Right forelimb (tissue), 1 donor: ENCODE measurements at places on chromosomes 13 and 19.
A peak's percentile ranks its signal among the peaks of the same experiment; 100 is the strongest.

GRCh38 chr13:94617389-94618000, 15.8 kb downstream of the GPR180 start:
- no peak for DNase-seq

GRCh38 chr19:38233740-38234251, 9.8 kb upstream of the DPF1 start:
- DNase-seq, result peak; percentile 84

DNA sequence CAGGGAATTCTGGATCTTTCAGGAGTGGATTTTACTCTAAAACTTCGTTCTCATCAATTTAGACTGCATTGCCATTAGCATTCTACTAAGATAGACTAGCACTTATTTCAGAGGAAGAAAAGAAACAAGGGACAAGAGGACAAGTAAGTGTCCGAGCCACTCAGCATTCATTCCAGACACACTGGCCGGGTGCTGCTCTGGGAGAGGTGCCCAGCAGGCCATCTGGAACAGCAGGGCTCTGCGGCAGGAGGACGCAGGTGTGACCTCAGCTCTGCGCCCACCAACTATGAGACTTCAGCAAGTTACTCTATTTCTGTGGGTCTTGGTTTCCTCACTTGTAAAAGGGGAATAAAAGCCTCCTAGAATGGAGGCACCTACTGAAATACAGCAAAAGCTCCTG, 4.2 kb downstream of the EPS15L1 start:
- DNase-seq, result no peak

DNA sequence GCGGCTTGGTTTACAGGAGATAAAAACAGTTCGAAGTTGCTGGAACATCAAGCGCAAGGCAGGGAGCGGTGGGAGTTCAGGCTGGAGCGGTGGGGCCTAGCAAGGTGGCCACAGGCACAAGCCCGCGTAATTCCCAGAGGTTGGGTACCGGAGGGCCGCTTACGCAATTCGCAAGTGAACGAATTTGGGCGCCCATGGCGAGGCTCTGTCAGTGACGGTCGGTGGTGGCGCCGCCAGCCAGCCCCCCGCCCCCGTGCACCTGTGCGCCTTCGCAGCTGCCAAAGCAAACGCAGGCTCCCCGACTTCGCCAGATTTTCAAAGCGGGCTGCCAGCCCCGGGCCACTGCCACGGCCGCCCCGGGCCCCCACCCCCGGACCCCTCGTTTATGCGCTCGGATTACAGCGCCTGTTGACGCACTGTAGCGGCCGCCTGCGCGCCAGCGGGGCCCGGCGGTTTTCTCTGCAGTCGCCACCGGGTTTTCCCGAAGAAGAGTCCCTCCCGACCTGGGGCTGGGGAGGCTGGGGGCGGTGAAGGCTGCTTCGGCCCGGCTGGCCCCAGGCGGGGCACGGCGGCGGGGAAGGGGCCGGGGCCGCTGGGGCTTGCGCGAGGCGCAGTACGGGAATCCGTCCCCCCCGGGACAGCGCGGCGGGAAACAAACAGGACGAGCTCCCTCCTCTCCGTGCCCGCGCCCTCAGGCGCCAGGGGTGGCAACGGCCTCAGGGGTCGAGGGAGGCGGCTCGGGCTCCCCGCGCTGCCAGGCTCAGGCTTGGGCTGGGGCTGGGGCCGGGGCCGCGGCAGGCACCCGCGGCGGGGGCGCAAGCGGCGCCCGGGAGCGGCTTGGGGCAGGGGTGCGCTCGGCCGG, 709 bp downstream of the N4BP2L1 start:
- peak; percentile 73 for DNase-seq

DNA sequence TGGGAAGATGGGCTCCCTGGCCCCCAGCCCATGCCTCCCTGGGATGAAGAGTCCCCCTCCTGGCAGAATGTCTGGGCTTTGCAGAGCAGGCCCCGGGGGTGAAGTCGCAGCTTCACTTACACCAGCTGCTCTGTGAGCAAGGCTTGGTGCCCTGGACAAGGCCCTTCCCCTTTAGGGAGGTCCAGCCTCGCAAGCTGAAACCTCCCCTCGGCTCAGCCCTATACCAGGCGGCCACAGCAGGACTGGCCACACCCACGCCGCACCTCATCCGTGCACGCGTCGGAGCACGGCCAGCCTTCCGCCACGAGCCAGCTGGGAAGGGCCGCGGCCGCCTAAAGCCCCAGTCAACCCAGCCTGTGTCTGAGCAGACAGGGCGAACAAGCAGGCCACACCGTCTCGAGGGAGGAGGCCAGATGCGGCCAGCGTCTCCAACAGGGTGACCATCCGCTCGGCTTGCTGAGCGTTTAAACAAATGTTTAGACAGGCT, 83.2 kb upstream of the MCF2L start:
- peak; percentile 89 for DNase-seq

- no peak for DNase-seq
These were observed 17.0 kb upstream of the TDRD3 start for GRCh38 chr13:60379837-60380565.

DNA sequence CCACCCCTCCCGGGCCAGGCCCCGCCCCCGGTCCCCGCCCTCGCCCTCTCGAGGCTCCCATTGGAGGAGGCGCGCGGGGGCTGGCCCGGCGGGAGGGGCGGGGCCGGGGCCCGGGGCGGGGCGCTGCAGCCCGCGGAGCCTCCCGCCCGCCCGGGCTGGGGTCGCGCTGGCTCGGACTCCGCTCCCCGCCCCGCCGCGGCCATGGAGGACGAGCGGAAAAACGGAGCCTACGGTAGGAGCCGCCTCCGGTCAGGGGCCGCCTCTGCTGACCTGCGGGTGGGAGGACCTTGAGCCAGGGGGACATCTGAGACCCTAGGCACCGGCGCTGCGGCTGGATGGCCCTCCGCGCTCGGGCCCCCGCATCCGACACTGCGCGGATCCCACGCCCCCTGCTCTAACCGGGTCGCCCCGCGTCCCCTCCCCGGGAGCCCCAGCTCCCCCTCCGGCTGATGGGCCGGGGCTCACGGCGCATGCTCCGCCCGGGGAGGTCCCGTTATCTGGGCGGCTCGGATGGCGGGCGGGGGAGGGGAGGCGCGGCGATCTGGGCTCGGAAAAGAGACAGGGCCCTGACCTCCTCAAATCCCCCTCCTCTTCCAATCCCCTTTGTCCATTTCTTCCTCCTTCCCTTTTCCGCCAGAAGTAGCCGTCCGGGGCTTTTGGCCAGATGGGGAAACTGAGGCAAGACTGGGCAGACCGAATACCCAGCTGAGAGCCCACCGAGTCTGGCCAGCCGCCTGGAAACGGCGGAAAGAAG, 15.4 kb upstream of the AP1M2 start:
- peak; percentile 90 for DNase-seq

GRCh38 chr19:13016245-13016627, 21.0 kb downstream of the NFIX start:
- no peak for DNase-seq

DNA sequence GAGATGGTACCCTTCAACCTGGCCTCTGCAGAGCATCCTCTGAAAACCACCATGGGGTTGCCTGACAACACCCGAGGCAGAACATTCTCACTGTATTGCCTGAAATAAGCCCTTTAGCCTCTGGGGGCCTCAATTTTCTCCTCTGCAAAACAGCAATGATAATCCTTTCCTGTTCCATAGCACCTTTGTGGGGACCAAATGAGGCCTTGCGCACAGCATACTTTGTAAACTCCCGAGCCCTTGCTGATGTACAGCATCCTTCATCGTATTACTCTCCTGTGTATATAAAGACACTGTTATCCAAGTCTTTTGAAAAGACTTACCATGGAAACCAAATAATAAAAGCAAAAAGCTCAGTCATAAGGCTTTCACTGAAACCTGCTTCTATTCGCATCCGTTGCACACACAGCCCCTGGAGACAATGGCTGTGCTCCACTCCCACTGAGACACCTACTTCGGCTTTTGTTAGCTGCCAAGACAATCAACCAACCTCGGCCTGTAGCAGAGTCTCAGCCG, 276.0 kb downstream of the FOXO1 start:
- DNase-seq, result no peak

- DNase-seq, result no peak
These were observed 46.2 kb downstream of the ING1 start for GRCh38 chr13:110759710-110760109.

GRCh38 chr13:43720780-43721397, 65.9 kb downstream of the ENOX1 start:
- DNase-seq, result no peak

DNA sequence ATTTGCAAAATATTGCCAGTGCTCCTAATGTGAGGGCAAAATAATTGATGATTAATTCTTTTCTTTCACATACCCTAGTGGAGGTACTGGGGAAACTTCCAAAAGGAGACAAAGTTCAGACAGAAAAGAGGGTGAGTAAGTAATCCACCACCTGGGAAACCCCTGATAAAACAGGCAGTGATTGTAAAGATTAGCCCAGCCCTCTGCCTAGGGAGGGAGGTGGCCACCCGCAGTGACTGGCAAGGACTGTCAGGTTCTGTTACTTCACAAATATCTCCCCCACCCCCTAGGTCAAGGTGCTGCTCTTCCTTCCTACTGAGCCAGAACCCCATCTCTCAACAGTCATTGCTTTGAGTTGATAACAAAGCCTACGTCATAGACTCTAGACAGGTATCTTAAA, 239.7 kb downstream of the DNAJC15 start:
- no peak for DNase-seq

GRCh38 chr19:11225815-11226214, 13.6 kb upstream of the ANGPTL8 start:
- DNase-seq, result no peak

GRCh38 chr13:85665286-85665685, 133.9 kb downstream of the SLITRK6 start:
- DNase-seq, result no peak

GRCh38 chr13:96817336-96817941, 176.8 kb downstream of the OXGR1 start:
- DNase-seq, result no peak

DNA sequence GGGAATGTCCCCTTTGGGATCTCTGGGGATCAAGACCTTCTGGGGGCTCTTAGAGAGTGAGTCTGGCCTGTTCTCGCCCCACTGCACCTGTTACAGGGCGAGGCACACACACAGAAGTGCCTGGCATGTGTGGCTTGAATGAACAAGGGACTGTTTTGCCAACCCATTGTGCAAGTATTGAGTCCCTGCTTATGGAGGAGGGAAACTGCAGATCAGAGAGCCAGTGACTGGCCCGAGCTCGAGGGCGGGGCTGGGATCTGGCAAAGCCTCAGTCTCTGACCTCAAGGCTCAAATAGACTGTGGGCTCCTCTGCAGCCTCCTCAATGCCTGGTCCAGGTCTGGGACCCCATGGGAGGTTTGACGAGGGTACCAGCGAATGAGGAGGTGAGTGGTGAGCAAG, 5.5 kb downstream of the RAVER1 start:
- no peak for DNase-seq

- DNase-seq, result no peak
These were observed at the start of gene KIR2DL4 for GRCh38 chr19:54803410-54803809. TSS of gene KIR2DL4 (plus strand) at chr19:54803610. CDS start at chr19:54803652, 42 bp downstream.
